ENCODE measurements at places on chromosomes 3 and 15.

DNA sequence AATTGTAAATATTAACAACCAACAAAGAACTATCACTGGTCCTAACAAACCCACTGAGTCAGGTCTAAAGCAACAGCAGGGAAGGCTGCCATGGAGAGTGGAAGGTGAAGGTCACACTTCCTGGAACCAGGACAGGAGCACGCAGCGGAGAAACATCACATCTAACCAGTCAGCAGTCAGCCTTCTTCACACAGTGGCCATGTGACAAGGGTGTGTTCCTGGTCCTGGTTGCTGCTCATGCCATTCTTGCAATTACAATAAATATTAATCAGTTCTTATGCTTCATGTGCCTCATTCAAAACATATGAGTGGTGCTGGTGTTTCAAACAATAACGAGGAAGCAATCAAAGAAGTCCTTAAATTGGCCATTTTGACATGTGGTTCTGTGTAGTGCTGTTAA is 162.8 kb downstream of the ARRDC4 start:
- no peak for DNase-seq

GRCh38 chr3:123611082-123611481 is 26.2 kb upstream of the HACD2 start:
- no peak for DNase-seq

GRCh38 chr3:193743702-193744047 is 150.7 kb downstream of the OPA1 start:
- no peak for DNase-seq

DNA sequence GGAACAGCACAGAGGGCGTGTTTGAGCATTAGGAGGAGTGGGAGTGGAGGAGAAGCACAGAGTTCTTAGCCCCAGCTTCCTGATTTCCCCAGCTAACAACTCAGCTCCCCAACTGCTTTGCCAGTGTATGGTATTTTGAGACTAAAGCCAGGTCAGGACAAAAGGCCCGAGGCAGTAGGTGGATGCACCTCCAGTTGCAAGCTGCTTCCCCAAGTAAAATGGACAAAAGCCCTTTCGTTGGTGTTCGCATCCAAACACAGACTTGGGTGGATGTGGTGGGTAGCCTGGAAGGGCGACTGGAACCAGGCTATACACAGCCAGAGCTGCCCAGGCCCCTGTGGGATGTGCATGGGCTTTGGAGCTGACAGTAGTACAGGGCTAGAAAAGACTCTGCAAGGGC is 12.3 kb upstream of the EHD4 start:
- DNase-seq: no peak

GRCh38 chr3:38702231-38702630 is 52.7 kb upstream of the SCN5A start:
- no peak for DNase-seq

DNA sequence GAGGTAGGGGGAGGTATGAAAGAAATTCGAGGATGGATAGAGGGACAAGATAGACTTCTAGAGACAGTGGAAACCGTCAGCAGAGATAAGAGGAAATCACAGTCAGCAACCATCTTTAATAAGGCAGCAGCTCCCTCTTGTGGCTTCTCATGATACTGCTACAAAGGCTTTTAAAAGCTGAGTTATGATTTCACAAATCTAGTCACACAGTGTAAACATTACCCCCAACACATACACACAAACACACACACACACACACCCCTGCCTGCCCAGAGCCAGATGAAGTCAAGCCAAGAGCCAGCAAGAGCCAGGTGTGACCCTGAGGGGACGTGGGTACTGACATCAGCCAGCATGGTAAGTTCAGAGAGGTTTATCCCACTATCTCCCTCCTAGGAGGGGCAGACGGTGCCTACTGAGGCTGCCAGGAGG is 18.9 kb upstream of the TGM5 start:
- DNase-seq: peak; percentile 90

DNA sequence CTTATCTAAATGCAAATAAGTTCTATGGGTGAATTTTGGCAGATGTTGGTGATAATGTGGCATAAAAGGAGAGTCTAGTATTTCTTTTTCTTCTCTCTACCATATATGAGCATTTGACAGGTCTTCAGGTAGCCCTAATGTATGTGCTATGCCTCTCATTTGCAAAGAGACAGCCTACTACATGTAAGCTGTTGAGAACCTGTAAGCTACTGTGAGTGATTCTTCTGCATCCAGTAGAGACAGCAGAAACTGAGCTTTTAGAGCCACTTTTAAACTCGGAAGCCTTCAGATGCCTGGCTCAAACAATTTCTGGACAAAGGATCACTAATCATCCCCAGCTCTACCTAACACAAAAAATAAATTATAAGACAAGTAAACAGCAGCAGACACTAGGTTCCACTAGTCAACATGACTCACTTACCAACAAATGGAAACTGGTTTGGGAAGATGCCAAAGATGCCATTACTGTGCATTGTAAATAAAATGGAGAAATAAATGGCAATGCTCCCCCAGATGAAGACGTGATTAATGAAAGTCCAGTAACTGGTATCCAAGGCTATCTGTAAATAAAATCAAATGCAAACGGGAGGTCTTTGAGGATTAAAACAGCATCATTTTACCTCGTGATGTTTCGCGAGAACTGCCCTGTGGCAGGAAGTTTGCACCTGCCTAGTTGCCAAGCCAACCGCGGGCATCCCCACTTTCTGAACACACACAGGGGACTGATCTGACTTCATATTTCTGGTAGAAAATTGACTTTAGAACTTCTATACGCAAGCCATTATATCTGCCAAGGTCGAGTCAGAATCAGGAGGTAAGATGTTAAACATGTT is 245.3 kb downstream of the DTWD1 start:
- no peak for DNase-seq

DNA sequence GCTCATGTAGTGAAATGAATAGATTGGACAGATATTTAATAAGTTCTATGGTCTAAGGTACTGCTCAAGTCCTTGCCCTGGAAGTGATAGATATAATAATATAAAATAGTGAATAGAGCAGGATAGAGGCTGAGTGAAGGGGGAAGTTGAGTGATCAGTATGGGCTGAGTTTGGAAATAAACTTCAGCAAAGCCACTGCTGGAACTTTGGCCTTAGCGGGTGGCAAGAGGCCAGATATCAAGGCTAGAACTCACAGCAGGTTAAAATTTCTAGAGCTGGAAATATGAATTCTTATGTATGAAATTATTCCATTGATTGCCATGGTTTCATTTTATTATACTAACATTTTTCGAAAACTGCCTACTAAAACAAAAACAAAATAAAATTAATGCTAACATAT is 267.6 kb upstream of the DPH6 start:
- no peak for DNase-seq

DNA sequence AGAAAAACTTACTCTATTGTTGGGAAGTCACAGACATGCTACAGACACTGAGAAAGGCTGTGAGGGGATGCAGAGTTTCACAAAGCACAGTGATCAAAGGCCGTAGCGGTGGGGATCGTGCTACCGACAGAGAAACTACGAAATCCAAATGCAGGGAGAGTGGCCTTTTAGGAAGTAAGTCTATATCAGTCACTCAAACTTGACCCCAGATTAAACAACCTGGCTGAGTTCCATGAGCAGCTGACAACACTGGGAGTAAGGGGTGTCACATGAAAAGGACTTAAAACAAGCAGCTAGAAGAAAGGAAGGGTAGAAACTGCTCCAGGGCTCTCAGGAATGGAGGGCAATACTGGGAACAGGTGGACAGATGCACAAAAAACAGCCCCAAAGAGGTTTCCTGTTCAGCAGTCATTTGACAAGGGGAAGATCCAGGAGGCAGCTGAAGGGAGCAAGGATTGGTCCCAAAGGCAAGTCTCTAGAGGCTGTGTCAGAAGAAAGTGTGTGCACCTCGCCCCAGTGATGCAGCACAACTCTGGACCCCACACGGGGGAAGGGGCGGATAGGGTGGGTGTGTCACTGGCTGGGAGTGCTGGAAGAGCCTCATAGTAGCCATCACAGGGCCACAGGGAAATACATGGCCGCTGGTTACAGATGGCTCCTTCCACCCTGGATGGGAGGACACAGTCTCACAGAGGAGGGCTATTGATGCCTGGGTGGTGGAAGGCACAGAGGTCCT is 20.3 kb upstream of the HDAC11 start:
- no peak for DNase-seq

- DNase-seq: no peak
Observed at GRCh38 chr15:36924034-36924433, 176.3 kb downstream of the MEIS2 start.

DNA sequence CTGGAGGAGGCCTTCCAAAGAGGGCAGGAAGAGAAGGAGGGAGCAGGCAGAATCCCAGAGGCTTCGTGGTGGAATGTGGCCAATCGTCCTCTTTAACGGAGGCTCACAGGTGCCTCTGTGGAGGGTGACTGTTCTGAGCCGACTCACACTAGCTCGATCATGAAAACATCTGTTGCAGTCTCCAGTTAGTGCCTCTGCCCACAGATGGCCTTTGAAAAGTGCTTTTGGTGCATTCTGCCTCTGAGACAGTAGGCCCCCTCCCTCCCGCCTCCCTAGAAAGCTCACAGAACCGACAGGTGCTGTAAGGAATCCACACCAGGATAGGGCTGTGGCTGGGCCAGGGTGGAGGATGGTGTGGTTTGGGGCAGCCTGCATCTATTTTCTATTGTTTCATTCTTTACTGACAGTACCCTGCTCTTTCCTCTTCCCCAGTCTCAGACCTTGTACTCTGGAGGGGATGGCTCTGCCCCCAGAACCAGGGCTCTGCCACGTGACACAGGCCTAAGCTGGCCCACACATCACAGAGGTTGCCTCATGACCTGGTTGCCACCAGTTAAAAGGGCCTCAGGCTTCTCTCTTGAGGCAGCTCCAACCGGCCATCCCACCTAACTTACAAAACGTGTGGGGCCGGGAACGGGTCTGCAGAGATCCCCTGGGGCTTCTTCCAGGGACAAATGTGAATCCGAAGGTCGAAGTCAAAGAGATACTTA is 27.2 kb upstream of the PIGZ start:
- no peak for DNase-seq

GRCh38 chr3:197269024-197269423 is 29.4 kb downstream of the DLG1 start:
- DNase-seq: no peak

DNA sequence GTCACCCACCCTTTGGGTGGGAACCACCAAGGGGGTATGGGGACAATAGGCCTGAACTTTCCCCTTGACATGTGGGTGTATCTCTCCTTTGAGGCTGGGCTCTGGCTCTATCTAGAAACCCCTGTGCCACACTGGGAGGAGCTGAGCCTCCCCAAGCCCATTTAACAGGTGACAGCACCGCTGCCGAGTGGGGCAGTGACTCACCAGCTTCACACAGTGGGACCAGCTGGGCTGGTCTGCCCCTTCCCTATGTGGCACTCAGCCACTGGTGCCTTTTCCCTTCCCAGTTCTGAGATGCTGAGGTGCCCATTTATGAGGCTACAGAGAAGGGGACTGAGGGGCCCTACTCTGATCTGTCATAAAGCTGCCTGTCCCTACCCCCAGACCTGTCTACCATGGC is 5.1 kb downstream of the PSTPIP1 start:
- no peak for DNase-seq

Data from hematopoietic multipotent progenitor cell treated with erythropoietin and hydrocortisone succinate and interleukin-3 and kit ligand, for 17 days (in vitro differentiated cells).